ENCODE measurements at places on chromosomes 13 and 19.
A peak's percentile ranks its signal among the peaks of the same experiment; 100 is the strongest.

GRCh38 chr19:43643326-43643725, 3.7 kb upstream of the CADM4 start:
- DNase-seq: peak; percentile 15

DNA sequence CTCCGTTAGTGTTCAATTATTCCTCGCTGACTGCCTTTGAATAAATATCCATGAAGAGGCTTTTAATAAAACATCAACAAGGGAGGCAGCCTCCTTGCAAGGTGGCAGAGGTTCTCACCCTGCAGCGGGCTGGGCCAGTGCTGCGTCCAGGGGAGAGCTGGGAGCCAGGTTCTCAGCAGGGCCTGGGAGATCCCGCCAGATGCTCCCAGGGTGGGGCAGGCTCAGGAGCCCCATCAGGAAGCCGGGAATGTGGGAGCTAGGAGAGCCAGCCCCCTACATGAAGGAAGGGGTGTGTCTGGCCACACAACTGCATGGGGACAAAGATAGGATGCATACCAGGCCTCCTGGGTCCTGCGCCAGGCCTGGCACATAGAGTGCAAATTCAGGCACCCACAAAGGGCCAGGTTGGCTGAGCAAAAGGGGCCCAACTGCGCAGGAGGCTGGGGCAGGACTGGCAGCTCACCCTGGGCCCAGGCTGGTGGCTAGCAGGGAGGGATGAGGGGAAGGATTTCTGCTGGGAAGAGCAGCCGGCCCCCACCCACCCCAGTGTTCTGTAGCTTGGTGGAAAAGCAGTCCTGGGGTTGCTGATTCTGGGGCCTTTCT, 22.8 kb downstream of the VSTM2B start:
- no peak for DNase-seq

DNA sequence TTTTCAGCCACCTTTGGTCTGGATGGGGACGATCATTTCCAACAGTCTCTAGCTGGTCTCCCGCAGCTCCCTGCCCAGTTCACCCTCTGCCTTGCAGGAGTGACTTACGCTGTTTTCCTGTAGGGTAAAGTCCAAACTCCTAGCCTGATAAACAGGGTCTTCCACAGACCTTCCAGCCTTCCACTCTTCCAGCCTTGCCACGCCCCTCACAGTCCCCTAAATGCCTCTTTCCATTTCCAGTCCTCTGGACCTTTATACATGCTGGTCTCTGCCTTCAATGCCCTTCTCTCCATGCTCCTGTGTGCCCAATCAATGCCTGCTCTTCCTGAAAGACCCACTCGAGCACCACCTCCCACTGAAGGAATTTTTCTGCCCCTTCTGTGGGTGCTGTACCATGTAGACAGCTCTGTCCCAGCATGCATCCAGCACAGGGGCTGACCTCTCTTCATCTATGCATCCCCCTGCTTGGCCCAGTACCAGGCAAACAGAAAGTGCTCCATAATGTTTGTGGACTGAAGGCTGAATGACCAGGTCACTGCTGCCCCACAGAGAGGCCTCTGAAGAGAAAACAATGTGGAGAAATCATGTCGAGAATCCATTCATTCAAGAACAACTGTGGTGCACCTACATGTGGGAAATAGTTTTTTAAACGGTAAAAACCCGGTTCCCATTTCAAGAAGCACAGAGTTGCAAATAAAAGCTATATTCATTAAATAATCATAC, 4.6 kb downstream of the ATP7B start:
- no peak for DNase-seq

- DNase-seq: no peak
These were observed 10.1 kb downstream of the PPP6R1 start for GRCh38 chr19:55248704-55249103.

DNA sequence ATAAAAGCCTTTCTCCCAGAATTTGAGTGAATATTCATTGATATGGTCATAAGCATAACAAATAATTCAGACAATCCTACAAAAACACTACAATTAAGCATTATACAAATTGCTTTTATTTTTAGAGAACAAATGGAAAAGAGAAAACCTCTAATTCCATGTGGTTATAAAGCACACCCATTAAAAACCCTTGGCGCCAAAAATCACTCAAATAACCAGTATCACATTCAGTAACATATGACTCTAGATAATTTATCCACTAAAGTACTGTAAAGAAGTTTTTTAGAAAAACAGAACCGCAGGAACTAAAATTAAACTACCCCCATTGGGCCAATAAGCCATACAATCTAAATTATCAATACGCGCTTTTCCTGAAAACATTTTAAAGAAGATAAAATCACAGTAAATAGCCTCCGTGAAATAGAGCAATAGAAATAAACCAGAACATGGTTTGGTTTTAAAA, 569 bp downstream of the LCP1 start:
- no peak for DNase-seq

DNA sequence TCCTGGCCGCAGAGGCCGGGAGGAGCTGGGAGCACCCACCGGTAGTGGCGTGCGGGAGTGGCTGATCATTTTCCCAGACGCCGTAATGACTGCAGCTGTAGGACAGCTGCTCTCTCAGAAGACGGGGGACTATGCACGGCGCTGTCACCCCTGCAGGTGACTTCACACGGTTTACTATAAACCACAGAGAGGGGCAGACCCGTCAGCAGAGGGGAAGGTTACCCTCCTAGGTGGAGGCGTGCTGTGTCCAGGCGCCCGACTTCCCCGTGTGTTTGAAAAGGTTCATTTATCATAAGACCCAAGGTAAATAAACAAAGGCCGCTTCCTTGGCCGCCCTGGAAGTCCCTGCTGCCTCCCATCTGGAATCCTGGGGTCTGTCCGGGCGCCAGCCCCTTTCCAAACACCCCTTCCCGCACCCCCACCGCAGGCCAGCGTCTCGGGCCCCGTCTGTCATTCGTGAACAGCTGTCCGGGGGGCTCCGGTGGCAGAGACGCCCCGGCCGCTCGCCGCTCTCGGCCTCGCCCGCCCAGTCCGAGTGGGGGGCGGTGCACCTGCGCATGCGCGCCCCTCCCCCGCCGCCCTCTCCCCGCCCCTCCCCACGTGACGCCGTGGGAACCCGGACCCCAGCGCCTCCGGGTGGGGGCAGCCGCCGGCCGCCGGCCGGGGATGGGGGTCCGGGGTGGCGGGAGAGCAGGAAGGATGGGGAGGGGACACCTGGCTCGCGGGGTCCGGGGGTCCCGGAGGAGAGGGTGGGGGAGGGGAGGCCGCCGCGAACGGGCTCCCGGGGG, 915 bp downstream of the SHC2 start:
- DNase-seq: peak; percentile 35

DNA sequence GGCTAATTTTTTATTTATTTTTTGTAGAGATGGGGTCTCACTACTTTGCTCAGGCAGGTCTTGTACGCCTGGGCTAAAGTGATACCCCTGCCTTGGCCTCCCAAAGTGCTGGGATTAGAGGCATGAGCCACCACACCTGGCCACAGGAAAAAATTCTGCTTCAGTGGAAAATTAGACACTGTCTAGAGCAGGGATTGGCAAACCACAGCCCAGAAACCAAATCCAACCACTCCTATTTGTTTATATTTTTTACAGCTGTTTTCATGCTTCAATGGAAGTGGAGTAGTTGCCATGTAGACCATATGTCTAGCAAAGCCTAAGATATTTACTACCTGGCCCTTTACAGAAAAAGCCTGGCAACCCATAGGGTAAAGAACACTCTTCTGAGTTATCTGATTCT, 123.7 kb upstream of the MRI1 start:
- DNase-seq: no peak

- DNase-seq: no peak
These were observed 126.2 kb upstream of the SPACA7 start for GRCh38 chr13:112249644-112250610.

DNA sequence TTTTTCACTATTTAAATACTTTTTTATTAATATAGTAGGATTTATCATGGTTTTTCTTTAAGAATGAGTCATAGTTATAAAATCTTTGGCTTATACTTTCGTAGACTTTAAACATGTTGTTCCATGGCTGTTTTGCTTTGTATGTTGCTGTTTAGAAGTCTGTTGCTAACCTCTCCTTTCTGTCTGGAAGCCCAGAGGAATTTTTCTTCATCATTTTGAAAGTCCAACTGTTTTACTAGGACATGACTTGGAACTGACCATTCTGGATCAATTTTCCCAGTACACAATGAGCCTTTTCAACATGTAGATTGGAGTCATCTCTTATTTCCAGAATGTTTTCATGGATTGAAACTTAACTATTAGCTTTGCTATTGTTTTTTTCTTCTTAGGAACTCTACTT, 7.9 kb downstream of the CAB39L start:
- DNase-seq: peak; percentile 49

GRCh38 chr19:30068528-30069395, 126.7 kb downstream of the URI1 start:
- DNase-seq: no peak

- no peak for DNase-seq
These were observed 52.1 kb downstream of the ZNRF4 start for GRCh38 chr19:5507065-5507909.

GRCh38 chr19:37997911-37998344, 90.9 kb downstream of the SIPA1L3 start:
- peak; percentile 98 for DNase-seq

DNA sequence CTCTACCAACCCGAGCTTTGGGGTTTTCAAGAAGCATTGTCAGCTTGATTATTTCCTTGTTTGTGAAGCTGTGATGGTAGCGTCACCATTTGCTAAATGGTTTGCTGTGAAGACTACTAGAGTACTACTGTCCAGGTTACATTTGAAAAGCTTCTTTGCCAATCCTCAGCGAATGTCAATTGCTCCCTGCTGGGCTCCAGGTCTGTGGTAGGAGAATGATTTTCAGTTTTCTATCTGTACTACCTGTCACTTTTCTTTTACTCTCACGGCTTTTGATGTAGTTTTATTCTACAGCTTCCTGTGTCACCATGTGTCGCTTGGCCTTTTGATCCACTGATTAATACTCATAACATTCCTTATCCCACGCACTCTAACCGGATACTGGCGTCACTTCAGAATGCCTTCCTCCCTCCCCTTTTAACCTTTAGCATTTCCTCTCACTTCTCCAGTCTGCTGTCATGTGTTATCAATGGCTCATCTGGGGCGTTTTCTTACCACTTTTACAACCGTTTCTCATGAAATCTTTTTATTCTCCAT, 7.5 kb upstream of the GPR183 start:
- DNase-seq: no peak

GRCh38 chr13:76697288-76697687, 188.9 kb downstream of the KCTD12 start:
- no peak for DNase-seq

DNA sequence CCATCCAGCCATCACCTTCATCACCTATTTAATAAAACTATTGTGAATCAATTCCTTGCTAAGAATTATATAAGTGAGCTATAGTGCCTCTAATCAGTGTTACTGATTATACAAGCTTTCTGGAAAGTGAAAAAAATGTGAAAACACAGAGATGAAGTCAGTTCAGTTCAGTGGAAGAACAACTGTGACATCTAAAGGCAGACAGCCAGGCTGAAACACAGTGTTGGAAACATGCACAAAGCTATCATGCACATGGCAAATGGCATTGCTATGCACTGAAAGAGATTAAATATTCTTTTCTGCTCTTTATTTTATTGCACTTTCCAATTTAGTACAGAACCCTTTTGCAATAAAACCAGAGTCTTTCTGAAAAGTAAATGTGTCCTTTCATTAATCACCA, 294.0 kb downstream of the RBM26 start:
- no peak for DNase-seq

GRCh38 chr13:46213242-46213641, 1.5 kb downstream of the LRRC63 start:
- DNase-seq: no peak

DNA sequence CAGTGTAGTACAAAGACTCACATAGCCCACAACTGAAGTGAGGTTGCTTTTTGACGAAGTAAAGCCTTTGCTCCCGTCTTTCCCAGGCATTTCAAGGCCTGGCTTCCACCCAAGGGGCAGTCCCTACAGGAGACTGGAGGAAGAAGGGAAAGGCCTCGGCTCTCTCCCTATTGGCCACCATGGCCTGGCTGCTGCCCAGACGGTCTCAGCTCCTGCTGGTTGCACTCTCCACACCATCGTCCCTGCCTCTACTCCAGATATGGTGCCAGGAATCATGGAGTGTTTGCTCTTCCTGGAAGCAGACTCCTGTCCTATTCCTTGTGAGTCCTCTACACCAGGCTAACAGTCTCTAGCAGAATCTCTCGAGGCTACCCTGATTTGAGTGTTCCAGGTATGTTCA, 124.1 kb upstream of the UQCRFS1 start:
- no peak for DNase-seq

DNA sequence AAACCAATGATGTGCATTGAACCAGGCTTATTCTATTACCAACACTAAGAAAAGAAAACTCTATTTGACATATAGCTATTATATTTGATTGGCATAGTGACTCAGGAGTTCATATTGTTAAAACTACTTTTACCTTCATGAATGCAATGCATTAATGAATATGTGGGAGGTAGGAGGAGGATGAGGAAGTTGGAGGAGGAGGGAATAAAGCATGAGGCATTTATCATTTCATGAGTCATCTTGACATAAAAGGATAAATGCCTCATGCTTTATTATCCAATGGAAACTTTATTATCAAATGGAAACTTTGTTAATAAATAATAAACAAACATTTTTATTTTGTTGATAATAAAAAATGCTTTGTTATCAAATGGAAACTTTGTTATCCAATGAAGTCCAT, 116.5 kb downstream of the SPRY2 start:
- DNase-seq: peak; percentile 43

DNA sequence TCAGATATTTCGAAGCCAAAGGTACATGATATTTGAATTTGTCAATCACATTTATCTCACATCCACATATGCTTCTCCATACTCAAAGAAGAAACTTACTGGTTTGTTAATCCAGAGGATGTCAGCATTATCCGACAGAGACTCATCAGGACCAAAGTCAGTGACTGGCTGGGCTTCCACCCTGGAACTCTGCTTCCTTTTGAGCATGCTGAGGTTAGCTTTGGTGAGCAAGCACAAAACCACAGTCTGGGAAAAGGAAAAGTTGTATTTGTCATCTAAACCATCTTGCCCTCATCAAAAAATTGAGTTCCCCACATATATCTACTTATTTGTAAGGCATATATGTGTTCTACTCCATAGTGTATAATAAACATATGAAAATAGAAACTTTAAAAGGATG, 17.4 kb downstream of the NALCN start:
- peak; percentile 29 for DNase-seq

DNA sequence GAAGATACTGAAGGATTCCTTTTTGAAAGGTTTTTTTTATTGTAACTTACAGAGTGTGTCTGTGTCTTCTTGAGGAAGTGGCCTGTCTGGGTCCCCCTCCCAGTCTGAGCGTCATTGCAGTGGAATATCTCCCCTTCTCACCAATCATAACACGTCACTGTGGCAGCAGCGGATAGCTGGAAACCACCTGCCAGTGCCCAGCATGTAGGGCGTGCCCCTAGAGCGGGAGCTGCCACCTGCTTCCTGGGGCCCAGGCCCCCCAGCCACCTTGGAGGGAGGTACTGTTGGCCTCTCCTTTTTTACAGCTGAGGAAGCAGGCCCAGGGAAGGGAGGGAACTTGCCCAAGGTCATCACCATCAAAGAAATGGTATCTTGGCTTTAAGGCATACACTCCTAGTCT, 4.6 kb upstream of the DNM2 start:
- DNase-seq: no peak

- no peak for DNase-seq
These were observed 12.2 kb downstream of the GRIK5 start for GRCh38 chr19:42057846-42058245.

Measured in fibroblast of the aortic adventitia (primary cell).